ENCODE measurements at places on chromosomes 1 and 21.

DNA sequence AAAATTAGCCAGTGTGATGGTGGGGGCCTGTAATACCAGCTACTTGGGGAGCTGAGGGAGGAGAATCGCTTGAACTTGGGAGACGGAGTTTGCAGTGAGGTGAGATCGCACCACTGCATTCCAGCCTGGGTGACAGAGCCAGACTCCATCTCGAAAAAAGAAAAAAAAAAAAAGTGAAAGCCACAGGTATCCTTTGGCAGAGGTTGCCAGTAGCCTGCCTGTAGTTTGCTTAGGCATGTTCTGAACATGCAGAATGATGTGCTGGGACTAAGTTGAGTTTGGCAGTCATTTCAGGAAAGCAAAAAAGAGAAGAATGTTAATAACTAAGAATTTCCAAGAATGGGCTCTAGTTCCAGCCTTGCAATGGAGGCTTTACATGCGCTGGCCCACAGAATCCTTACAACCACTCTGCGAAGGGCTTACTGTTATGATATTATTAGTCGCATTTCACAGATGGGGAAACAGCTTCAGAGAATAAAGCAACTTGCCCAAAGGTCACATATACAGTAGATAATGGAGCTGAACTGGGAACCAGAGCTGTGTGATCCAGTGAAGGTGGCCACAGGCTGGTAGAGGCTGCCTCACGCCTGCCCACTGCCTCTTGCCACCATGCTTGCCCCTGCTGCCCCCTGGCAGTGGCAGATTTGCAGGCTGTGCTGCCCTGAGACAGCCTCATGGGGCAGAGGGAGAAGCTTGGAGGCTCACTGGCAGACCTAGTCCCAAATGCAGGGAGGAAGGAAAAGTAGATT lies 66.5 kb upstream of the LYST start:
- DNase-seq = no peak

- no peak for DNase-seq
Measured at GRCh38 chr1:15214527-15214926, 32.5 kb upstream of the FHAD1 start.

DNA sequence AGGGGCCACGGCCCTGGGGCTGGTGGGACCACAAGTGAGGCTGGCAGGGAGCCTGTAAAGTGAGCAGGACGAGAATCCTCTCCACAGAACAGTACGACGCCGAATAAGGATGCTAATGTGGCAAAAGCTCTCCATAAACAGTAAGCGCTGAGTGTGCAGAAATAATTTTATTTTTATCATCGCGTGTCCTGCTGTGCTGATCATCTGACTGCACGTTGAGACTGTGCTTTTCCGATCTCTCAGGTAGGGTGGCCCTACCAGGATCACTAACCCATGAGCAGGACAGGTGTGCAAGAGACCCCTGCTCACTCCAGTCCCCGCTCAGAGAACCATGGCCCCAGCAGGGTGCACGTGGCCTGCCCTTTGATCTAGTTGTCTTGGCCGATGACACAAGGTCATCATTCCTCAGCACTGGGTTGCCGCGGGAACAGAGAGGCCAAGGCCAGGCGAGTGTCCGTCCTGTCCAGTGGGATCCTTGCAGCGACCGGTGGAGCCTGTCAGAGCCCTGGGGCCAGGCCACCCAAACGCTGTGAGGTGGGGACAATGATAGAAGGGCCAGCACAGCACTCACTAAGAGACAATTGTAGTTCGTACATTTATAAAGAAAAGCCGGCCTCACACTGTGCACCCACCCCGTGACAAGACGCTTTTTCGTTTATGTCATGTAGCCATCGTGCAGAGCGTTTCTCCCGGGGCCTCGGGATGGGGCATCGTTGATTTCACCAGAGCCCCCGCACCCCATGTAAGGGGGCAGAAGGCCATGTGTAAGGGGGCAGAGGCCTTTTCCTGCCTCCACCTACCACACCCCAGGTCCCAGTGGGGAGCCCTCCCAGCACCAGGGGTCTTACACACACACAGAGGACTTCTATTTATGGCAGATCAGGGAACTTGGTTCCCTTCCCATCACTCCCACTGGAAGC lies 52.7 kb upstream of the ADARB1 start:
- no peak for DNase-seq

GRCh38 chr1:17075470-17076255 lies 21.8 kb upstream of the SDHB start:
- no peak for DNase-seq

DNA sequence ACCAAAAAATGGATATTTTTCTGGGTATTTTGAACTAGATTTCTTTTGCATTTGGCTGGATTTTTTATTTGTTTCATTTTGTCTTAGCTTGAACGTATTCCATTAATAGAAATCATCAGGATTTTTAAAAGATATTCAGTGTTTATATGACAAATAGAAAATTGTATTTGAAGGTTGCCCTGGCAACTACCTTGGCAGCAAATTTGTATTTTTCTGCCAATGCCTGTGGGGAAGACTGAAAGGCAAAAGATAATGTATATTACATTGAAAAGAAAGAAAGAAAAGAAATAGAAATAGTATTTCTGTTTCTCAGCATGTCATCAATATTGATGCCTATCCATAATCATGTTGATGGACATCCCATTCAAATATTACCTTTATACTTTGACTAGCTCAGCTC lies 16.8 kb downstream of the VCAM1 start:
- DNase-seq = no peak

GRCh38 chr1:242449661-242450060 lies 74.8 kb downstream of the PLD5 start:
- DNase-seq = no peak

- no peak for DNase-seq
Measured at GRCh38 chr1:236082526-236082925, 17.6 kb upstream of the NID1 start.

DNA sequence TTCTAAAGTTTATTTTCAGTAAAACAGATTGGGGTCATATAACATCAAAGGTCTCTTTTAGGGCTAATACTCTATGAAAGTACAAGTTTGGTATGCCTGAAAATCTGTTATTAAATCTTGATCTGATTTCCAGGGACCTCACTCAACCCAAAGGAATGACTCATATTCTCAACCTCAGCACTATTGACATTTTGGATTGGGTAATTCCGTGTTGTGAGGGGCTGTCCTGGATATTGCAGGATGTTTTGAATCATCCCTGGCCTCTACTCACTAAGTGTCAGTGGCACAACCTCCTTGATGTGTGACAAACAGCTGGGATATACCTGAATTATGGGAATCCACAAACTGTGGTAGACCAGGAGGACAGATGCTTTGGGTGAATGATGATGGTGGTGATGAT lies 51.5 kb upstream of the CYP2J2 start:
- no peak for DNase-seq

DNA sequence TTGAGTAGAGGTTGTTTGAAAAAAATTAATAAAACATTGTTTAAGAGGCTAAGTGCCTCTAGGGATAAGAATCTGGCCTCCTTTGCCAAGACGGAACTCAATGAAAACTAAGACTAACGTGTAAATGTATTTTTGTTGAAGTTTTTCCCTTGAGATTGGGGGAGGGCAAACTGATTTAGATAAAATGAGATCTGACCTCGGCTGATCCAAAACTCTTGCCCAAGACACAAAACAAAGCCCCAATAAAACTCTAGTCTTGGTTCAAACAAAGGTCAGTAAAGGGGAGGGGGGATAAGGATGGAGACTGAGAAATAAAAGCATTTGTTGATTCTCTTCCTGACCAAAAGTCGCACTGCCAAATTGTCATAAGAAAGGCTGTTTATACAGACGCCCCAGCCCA lies 134.8 kb upstream of the DPT start:
- no peak for DNase-seq

GRCh38 chr1:125066385-125066784 lies 3881.6 kb downstream of the SRGAP2C start:
- no peak for DNase-seq

GRCh38 chr21:37675202-37675801 lies 241.0 kb downstream of the KCNJ6 start:
- peak; percentile 12 for DNase-seq

- DNase-seq = no peak
Measured at GRCh38 chr1:8495928-8496401, 178.1 kb downstream of the SLC45A1 start.

- DNase-seq = no peak
Measured at GRCh38 chr1:22889213-22889827, 83.3 kb downstream of the LACTBL1 start.

DNA sequence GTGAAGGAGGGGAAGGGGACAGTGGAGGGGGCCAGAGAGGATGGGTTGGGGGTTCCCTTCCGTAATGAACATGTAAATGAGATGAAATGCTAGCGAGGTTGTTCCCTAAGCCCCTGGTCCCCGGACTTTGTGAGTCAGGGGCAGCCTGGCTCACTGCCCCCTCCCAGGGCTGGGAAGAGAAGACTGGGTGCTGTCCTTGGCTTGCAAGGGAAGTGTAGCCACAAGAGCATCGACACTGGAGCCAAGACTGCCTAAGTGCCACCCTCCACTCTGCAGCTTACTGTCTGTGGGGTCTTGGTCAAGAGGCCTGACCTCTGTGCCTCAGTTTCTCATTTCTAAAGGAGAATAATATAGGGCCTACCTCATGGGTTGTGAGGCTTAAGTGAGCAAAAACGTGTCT lies 483 bp downstream of the PEAR1 start:
- DNase-seq = no peak

DNA sequence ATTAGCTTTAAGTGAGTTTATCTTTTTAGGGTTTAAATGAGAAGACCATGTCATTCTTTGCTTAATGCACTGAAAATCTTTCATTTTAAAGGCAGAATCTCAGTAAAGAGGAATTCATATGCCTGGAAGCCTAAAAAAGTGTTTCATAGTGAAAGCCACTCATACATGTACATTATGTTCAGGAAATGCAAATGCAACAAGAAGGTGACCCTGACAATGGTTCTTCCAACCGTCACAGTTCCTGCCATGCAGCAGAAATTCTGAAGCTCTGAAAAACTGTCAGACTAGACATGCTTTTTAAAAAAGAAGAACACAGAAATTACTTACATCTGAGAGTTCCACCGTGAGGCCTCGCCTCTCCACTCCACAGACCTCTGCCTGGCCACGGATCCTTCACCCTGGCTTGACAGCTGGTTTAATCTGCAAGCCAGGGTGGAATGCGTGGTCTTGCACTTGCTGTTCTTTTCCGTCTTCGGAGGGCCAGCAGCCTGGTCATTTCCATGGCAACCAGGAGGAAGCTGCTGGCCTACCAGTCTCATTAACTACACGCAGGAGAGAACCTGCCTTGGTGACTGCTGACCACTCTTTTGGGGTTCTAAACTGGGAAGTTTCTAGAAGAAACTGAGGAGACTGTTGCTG lies 41.8 kb upstream of the PAXBP1 start:
- DNase-seq = no peak

GRCh38 chr1:48817505-48818114 lies 40.9 kb upstream of the BEND5 start:
- no peak for DNase-seq

- DNase-seq = no peak
Measured at GRCh38 chr1:54845772-54846171, 41.2 kb downstream of the DHCR24 start.

DNA sequence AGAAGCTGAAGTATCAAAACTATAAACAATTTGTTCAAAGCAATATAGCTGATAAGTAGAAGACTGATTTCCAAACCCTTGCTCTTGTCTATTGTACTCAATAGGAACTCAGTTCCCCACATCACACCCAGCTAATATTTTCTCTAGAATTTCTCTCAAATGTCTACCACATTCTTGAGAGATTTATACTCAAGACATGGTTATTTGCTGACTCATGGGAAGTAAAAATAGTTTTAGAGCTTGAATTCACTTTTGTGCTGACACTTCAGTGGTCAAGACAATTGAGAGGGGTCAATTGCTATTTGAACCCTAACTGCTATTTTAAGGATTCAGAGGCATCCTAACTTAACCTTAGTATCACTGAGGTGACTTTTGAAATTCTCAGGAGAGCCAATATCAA lies 99.0 kb downstream of the TNNI3K start:
- DNase-seq = no peak

DNA sequence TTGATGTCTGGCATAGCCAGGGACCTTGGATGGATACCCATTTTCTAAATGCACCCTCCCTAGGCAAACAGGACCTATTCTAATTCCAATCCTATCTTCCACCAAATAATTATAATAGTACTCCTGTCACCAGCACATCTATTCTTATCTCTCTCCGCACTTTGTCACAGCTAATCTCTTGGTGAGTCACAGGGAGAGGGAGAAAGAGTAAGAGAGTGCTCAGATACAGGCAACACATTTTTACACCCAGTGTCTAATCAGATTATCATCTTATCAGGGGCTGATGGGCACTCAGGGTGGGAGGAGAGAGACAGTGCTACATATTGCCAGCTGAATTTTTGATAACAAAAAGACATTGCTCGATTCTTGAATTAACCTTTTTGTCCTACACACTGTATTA lies 275.0 kb upstream of the BEND5 start:
- no peak for DNase-seq

DNA sequence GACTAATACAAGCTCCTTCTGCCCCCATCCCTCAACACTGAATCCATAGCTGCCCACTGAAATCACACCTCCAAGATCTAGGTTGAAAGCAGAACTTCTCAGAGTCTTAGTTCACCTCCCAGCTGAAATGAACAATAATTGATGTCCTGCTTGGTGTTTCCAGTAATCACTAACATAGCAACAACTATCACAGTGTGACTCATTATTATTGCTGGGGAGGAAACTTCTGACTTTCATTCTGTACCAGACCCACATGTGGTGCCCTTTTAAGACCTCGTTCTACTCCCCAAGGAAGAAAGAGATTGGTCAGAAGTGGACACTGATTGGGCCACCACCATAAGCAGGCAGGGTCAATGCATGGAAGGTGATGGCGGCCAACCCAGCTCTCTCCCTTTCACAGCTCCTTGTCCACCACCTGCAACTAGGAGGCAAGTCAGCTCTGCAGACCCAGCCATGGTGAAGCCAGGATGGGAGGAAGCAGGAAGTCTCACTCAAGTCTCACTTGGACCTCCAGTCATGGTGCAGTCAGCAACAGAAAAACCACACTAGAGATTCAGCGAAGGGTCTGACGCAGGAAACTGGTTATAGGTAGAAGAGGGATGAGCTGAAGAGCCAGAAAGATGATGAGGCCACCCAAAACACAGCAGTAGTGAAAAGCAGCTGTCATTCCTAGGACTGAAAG lies 720.2 kb downstream of the PTPRU start:
- DNase-seq = no peak

DNA sequence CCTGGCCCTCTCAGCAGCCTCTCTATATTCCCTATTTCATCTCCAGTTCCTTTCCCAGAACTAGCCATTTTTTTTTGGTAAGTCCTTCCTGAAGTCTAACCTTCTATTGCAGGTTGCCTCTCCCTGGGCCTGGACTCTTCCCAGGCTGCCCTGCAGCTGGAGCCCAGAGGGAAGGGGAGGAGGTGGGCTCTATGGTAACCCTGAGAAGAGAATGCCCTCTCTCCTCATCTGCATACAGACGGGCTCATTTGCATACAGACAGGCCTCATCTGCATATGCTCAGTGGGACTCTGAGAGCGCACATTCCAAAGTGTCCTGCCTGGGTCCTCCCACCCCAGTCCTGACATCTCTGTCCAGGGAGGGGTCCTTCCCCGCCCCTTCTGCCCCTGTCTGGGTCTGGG lies 32.7 kb downstream of the RHBG start:
- no peak for DNase-seq

GRCh38 chr1:8373581-8374241 lies 55.8 kb downstream of the SLC45A1 start:
- DNase-seq = no peak

Data from activated effector memory CD4-positive, alpha-beta T cell treated with Interleukin-2 at 50 U/mL for 16 hours (primary cell).